ENCODE measurements at places on chromosomes 7 and 10. TPM values are rescaled to one million over a fixed set of nuclear protein-coding genes. Genes with fewer than 3 reads are reported as not detected.

Gene GSTO2
- total RNA-seq, result 6.5 TPM

Gene SPDYE11
- not detected for total RNA-seq

Gene PALS2
- 31.8 TPM for total RNA-seq

DNA sequence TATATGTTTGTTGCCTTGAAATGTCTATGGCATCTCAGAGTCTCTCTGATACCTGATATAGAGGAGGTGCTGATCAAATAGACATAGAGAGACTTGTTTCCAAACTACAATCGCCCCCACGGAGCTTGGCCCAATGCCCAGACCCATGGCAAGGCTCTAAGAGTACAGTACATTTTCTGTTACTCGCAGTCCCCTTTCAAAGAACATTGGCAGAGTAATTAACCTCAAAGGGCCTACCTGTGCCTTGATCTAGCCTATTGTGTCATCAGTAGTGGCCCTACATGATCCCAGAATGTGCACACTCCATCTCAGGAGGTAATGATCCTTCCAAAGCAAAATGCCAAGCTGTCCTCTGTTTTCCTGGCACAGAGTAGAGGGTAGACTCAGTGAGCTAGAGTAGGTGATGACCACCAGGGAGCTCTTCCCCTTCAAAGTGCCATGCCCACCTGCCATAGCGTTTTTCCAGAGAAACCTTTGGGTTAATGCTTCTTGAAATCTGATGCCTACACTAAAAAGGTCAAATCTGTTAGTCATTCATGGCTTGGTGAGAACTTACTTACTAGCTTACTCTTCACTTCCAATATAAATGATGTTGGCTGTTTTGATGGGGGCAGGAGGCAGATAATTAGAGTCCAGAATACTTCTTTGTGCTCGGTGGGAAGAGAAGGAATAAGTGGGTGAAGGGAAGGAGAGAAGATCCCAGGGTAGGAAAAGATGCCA lies 41.2 kb upstream of the ACSL5 start:
- DNase-seq, result no peak

DNA sequence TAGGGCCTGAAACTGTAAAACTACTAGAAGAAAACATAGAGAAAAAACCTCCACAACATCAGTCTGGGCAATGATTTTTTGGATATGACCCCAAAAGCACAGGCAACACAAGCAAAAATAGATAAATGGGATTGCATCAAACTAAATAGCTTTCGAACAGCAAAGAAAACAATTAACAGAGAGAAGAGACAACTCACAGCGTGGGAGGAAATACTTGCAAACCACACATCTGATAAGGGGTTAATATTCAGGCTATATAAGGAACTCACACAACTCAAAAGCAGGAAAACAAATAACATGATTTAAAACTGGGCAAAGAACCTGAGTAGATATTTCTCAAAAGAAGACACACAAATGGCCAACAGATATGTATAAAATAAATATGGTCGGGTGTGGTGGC lies 7.7 kb upstream of the GSTK1 start:
- no peak for DNase-seq
